ENCODE measurements at places on chromosomes 2 and 18. TPM values are rescaled to one million over a fixed set of nuclear protein-coding genes. Genes with fewer than 3 reads are reported as not detected.
A peak's percentile ranks its signal among the peaks of the same experiment; 100 is the strongest.

DYNAP gene
- total RNA-seq = not detected

PID1 gene
- 63.9 TPM for total RNA-seq

ITGB6 gene
- 25.2 TPM for total RNA-seq

LGALSL gene
- 20.6 TPM for total RNA-seq

SLC4A3 gene
- 1.3 TPM for total RNA-seq

ALPP gene
- not detected for total RNA-seq

XPO1 gene
- 550 TPM for total RNA-seq

KCNK3 gene
- total RNA-seq = 4.7 TPM

CCBE1 gene
- total RNA-seq = 4.2 TPM

CRYBA2 gene
- total RNA-seq = not detected

CFC1 gene
- total RNA-seq = not detected

EML6 gene
- total RNA-seq = 3.9 TPM

TBR1 gene
- 0.11 TPM for total RNA-seq

ARID5A gene
- 10.7 TPM for total RNA-seq

GORASP2 gene
- 35.5 TPM for total RNA-seq

DNA sequence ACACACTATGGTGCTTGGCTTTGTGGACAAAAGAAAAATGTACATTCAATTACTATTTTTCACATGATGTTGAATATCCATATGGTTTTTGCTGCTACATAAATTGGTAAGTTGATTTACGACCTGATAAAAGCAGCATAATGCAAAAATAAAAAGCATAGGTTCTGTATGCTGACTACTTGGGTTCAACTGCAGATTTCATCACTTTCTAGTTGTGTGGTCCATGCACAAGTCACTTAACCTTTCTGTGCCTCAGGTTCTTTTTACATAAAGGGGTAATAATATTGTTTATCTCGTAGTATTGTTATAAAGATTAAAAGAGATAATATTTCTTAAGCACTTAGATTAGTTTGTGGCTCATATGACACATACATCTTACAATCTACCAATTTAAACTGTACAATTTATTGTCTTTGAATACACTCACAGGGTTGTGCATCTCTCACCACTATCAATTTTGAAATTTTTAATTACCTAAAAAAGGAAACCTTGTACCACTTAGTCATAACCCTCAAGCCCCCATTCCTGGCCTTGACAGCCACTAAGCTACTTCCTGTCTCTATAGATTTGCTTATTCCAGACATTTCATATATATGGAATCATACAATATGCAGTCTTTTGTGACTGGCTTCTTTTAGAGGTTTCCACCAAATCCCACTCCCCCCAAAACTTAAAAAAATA is 1443.9 kb downstream of the SUCLG1 start:
- no peak for DNase-seq

DNA sequence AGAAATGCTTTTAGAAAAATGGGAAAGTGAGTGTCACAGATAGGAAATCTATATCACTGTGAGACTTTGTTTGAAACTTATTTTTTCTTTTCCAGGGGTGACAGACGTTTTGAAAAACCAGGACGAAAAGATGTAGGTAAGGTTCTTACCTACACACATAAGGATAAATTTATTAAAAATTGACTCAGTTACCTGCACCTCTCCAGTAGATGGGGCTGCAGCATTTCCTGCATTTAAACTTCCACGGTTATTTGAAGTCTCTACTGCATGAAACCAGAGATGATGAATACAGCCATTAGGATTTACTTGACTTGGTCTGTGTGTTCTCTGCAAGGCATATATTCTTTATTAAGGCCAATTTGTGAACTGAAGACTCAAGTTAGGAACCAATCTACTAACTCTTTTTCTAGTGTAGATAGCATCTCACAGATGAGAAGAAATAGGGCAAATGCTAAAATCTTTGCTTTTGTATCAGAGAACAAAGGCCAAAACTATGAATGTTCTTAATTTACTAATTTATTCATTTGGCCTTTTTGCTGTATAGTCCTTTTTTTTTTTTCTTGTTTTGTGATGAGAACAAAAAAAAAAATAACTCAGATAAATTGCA is 15.0 kb downstream of the KCNJ13 start:
- DNase-seq = peak; percentile 6

DNA sequence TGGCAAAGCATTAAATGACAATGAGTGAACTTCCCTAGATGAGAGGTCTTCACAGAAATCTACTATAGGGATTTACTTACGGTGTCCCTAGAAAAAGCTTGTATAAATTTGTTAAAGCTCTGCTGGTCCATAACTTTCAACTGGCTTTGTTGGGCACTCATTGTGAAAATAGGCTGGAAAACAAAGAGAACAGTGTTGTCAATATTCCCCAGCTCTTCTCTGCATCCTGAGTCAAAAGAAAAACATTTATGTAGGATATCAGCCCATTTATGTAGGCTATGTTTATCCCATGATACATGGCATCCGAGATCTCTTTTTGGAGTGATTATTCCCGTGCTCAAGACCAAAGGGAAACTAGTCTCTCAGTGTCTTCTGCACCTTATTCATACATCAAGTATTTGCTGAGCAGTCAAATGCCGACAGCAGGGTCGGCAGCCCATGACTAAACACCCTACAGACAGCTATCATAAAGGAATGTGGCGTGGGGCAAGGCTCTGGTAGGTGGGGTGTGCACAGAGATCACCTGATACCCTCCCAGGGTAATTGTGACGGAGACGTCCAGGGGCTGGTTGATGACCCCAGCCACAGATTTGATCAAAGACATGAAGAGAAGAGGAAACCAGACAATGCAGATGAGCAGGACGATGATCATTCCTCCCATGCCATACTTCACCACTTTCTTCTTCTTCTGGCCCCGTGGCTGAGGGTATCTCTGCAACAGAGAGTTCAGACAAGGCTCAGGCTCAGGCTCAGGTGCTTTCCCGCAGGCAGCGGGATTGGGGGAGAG is 155.9 kb downstream of the NAPG start:
- no peak for DNase-seq

DNA sequence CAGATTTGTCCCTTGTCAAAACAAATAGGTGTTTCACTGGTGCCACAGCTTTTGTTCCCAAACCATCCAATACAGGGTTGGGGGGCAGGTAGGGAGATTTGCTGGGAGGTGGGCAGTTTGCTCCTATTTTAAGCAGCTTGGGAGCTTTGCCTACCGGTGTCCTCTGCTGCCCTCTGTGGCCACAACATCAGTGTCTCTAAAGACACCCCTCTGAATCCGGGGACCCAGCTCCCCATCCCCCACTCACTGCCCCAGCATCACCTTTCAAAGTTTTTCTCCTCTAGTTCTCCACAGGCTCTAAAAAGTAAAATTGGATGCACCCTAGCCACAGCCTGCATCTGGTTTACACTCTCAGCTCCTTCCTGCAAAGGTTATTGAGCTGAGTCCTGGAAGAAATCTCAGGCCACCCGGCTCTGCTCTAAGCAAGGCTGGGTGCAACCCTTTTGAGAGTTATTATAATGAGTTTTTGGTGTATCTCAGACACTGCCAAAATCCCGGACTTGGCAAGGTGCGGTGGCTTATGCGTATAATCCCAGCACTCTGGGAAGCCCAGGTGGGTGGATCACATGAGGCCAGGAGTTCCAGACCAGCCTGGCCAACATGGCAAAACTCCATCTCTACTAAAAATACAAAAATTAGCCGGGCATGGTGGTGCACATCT is 2.9 kb upstream of the EPAS1 start:
- DNase-seq = no peak

GRCh38 chr2:224029876-224030275 is 9.2 kb downstream of the SERPINE2 start:
- DNase-seq = no peak

- no peak for DNase-seq
Observed at GRCh38 chr2:104847586-104848160, 6.2 kb upstream of the POU3F3 start.

DNA sequence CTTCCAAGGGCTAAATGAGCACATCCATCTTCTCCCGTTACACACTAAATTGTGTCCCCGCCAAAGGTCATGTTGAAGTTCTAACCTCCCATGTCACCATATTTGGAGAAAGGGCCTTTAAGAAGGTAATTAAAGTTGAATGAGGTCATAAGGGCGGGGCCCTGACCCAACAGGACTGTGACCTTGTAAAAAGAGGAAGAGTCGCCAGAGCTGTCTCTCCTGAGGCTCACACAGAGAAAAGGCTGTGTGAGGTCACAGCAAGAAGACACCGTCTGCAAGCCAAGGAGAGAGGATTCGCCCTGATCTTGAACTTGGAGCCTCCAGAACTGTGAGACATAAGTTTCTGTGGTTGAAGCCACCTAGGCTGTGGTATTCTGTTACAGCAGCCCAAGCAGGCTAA is 24.1 kb downstream of the TRABD2A start:
- DNase-seq = no peak

DNA sequence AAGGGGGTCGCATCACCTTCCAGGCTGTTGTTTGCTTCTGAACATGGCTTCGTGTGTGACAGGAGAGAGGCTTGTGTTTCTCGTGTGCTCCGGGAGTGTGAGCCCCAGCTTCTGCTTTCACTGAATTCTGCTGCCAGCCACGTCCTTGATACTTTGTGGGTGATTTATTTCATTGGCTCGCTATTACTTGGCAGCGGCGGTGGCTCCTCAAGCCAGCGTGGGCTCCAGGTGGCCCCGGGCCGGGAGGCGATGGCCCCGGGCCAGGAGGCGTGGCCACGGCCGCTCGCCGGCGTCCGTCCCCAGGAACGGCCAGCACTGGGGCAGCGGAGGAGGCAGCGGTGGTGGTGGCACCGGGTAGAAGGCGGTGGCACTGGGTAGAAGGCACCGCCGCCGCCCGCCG is 63.1 kb downstream of the NAPG start:
- no peak for DNase-seq

DNA sequence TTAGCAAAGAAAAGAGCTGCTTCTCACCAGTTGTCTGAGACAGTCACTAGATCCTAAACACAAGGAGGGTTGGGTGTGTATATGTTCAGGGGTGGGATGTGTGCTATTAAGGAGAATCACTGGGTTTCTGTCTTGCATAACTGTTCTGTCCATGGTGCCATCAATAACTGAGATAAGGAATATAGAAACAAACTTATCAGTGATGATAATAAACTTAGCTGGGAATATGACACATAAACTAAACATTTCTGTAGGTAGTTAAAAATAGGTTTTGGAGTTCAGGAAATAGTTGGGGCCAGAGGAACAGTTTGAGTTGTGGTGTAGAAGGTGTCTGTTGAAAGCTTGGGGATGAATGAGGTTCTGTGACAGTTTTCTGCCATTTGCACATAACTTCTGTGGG is 17.4 kb downstream of the NAPG start:
- no peak for DNase-seq

GRCh38 chr2:109636317-109636716 is 22.2 kb downstream of the SOWAHC start:
- DNase-seq = no peak

- no peak for DNase-seq
Observed at GRCh38 chr2:11234309-11234708, 79.0 kb downstream of the SLC66A3 start.

DNA sequence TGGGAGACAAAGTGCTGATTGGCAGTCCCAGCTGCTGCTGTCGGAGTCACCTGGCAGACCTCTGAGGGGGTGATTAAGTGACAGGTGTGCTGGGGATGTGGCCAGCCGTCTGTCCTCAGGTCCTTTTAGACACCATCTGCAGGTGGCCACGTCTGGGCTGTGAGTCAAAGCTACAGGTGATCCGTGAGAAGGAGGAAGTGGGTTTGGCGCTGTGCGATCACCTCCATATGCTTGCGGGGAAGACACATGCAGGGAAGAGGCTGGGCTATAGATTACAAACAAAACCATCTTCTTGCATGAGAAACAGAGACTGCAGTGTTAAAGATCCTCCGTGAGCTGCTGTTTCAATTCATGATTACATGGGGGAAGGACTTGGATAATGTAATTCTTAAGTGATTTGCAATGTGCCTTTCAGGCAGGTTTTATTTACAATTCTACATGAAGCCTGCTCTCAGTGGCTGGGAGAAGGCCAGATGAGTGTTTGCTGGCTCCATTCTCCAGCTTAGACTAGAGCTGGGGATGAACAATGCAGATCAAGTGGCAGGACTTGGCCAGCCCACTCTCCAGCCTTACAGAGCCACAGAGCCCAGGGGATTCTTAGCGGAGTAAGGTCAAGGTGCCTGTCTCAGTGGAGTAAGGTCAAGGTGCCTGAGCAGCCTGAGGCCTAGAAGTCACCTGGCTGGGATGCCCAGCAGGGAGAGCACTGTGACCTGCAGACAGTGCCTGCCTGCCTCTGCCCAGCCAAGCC is 87.8 kb downstream of the LYPD1 start:
- DNase-seq = no peak

GRCh38 chr2:443741-444140 is 155.8 kb upstream of the ALKAL2 start:
- DNase-seq = no peak

- DNase-seq = no peak
Observed at GRCh38 chr18:43525169-43525568, 247.9 kb upstream of the SYT4 start.

DNA sequence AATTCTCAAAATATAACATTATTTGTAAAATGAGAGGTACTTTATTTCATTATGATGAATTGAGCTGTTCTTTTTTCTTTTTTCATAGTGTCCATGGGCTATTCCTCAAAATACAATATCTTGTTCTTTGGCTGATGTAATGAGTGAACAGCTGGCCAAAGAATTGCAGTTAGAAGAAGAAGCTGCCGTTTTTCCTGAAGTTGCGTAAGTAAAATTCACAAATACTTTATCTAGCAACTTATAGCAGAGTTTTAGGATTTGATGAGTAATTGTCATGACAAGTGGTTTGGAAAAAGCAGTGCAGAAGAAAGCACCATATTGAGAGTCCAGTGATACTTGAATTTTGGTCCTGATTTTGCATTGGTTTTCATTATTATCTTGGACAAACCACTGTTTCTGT is 9.8 kb downstream of the RIOK3 start:
- no peak for DNase-seq

GRCh38 chr2:101464841-101465240 is 10.1 kb downstream of the RFX8 start:
- no peak for DNase-seq

- DNase-seq = no peak
Observed at GRCh38 chr2:168396131-168396530, 59.9 kb upstream of the CERS6 start.

- DNase-seq = no peak
Observed at GRCh38 chr2:65263262-65263661, 35.6 kb downstream of the ACTR2 start.

DNA sequence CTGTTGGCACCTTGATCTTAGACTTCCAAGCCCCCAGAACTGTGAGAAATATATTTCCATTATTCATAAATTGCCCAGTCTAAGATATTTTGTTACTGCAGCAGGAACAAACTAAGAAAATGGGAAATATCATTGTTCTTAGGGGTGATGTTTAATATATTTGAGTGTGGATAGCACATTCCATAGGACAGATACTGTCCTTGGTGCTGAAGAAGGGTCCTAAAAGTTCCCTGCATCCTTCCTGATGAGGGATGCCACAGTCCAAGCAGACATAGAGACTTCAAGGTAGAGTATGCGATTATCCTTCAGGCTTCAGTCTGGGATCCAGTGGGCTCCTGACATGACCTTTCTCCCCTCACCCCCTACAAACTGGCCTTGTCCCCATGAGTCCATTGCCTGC is 689.0 kb downstream of the TDRD15 start:
- no peak for DNase-seq

DNA sequence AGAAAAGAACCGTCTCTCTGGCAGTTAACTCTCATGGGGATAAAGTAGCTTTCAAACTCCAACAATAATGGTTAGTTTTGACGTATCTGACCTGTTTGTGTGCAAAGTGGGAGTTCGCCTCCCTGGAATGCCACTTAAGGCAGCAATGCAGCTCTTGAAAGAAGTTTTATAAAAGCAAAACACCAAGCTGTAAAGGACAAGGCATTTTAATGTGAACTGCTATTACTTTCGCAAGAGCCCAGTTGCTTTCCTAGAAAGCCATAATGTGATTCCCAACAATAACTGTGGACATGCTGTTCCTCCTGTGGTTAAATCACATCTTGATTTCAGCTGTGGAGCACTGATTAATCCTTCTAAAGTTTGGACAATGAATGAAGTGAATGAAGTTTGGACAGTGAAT is 303.7 kb downstream of the PTPRM start:
- no peak for DNase-seq

All from urinary bladder (tissue), 4 donors.